GM04503 (cell line): ENCODE measurements at places on chromosomes 11 and 22.

DNA sequence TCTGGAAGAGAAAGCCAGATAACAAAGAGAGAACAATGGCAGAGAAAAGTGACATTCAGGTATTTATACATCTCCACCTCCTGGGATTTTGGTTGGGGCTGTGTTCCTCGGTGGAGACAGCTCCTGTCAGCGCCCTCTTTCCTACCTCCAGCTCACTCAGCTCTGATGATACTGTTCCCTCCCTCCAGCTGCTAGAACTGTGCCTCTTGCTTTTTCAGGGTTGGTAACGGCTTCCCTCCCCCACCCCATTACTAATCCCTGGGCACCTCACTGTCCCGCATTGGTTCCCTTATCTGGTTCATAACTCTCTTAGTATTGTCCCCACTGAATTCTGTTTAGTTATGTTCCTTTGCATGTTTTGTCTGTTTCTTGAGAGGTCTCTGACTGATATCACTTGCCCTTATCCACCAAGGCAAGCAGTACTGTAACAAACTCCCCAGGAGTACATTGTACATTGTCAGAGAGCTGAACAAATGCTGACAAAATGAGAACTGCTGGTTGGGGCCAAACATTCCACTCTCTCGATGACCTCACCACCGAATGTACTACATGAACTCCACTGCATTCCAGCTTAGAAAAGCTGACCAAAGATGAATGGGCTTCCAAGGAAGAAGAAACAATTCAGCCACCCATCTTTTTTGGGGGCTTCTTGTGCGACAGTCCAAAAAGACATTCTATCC lies 5.7 kb upstream of the FBXO3 start:
- DNase-seq = no peak

GRCh38 chr11:62491571-62492329 lies 54.9 kb downstream of the AHNAK start:
- no peak for DNase-seq

DNA sequence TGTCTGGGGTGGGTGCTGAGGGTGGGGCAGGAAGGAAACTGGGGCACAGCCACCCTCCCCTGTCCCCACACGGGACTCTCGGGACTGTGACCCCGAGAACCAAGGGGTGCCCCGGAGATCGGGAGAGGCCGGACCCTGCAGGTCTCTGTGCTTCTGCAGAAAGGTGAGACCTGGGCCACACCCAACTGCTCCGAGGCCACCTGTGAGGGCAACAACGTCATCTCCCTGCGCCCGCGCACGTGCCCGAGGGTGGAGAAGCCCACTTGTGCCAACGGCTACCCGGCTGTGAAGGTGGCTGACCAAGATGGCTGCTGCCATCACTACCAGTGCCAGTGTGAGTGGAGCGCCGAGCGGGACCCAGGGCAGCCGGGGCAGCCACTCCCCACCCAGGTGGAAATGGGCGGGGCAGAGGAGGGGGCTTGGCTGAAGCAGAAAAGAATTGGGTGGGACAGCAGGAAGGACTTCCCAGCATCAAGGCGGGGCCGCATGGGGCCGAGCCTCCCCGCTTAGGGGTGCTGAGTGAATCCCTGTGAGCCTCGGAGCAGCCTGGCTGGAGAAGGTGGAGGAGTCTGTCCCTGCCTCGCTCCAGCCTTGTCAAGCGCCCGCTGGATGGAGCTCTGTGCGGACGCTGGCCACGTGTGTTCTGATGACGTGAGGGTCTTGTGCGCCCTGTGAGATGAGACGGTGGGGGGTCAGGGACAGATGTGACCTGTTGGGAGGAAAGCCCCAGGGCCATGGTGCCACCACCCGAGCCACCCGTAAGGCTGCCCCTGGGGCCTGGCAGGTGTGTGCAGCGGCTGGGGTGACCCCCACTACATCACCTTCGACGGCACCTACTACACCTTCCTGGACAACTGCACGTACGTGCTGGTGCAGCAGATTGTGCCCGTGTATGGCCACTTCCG lies 29.3 kb upstream of the MUC5B start:
- DNase-seq = no peak

GRCh38 chr11:12066056-12066798 lies 44.2 kb upstream of the MICAL2 start:
- DNase-seq = peak; percentile 92

DNA sequence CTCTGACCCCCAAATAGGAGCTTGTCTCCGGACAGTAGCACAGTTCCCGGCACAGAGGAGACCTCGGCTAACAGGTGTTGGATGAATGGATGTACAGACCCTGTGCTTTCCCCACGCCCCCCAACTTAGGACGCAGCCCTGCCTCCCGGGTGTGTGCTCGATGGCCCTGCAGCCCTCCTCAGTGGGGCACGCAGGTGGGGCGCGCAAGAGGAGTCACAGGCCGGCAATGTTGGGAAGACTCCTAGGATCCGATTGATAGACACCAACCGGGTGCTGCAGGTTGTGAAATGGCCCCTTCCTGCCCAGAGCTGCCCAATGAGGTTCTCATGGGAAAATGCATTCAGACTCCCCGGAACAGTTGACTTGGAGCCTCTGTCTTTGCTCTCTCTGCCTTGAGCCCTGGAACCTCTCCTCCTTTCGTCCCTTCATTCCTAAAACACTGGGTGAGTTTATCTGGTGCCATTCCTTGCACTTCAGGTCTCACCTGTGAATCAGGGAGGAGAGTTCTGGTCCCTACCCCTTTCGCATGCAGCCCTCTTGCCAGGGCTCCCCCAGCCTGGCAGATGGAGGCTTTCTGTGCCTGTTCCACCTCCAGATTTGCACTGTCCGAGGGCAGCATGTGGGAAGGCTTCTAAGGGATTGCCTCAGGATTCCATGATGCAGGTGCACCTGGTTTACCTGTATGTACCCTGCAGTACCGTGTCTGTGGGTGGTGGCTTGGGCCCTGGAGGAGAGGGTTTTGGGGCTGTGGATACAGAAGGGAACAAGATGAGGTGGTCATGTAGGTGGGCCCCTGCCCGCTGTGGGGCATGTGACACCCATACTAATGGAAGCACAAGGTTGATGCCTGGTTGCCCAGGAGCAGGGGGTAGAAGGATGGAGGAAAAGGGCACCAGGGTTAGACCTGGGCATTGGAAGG lies 1.2 kb downstream of the MICALL1 start:
- no peak for DNase-seq

- DNase-seq = no peak
Observed at GRCh38 chr11:37456746-37457145, 858.7 kb upstream of the RAG2 start.
